Activated T-cell treated with anti-CD3 and anti-CD28 coated beads, Interleukin-2, amount 50 U/mL, for 48 hours (primary cell): ENCODE measurements at places on chromosomes 16 and 17.

GRCh38 chr16:71929048-71929447 is 33.7 kb downstream of the IST1 start:
- DNase-seq: no peak

DNA sequence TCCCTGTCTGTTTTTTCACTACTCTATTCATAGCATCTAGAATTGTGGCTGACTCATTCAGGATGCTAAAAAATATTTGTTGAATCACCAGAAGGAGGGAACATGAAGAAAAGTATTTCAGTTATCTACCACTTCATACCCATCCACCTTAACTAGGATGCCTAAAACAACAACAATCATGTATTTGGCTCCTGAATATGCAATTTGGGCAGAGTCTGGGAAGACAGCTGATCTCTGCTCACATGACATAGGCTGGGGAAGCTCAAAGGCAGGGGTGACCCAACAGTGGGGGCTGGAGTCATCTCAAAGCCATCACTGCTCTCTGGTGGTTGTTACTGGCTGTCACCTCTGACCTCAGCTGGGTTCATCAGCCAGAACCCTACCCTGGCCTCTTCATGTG is 80.1 kb upstream of the RPL38 start:
- no peak for DNase-seq

- no peak for DNase-seq
Observed at GRCh38 chr16:88968589-88969280, 8.3 kb downstream of the CBFA2T3 start.

DNA sequence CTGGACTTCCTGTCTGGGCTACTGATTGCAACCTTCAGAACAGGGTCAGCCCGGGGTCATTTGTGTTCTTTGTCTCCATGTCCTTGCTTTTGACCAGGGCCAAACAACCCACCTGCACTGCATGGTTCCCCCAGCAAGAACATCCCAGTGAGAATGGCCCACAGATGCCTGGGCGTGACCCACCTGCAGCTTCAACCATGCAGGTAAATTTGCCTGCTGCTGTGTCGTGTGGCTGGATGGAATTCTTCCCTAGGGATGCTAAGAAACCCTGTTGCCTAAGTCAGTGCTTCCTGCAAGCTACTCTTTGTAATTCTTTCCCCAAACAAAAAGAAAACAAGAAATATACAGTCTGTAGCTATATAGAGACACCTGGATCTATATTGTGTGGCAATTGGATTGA is 12.5 kb downstream of the CDH13 start:
- DNase-seq: no peak

DNA sequence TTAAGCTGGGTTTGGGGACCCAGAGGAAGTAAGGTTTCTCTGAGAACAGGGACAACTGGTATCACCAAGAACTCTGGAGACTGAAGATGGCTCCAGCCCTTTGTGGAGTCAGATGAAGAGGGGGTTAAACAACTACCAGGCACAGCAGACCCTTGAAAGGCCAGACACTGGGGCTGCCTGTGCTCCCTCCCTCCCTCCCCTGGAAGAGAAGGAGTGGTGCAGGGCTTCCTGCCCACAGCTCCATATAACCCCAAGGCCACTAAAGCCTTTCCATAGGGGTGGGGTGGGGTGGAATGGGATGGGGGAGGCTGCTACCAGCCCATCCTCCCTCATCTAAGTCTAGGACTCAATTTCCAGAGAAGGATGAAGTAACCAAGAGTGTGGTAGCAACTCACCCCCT is 66.7 kb downstream of the CCDC182 start:
- DNase-seq: peak; percentile 14

- no peak for DNase-seq
Observed at GRCh38 chr16:73031155-73031866, 16.6 kb downstream of the ZFHX3 start.

DNA sequence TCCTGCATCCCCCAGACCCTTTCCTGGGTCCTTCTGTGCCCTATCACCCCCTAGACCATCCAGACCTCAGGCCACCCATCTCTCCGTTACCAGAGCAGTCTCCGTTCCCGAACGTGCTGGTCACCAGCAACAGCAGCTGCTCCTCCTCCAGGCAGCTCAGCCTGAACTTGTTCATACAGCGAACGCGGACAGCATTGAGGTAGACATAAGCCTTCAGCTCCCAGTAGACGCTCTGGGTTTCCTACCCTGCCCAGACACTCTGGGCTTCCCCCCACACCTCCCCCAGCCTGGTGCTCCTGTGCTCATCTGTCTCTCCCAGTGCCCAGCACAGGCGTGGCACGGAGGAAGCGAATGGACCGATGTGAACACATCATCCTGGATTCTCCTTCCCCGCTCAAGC is 41.6 kb upstream of the RNFT1 start:
- no peak for DNase-seq

- DNase-seq: no peak
Observed at GRCh38 chr17:67481808-67482207, 104.7 kb downstream of the PITPNC1 start.

GRCh38 chr16:28867241-28867640 is 3.6 kb downstream of the SH2B1 start:
- DNase-seq: no peak

DNA sequence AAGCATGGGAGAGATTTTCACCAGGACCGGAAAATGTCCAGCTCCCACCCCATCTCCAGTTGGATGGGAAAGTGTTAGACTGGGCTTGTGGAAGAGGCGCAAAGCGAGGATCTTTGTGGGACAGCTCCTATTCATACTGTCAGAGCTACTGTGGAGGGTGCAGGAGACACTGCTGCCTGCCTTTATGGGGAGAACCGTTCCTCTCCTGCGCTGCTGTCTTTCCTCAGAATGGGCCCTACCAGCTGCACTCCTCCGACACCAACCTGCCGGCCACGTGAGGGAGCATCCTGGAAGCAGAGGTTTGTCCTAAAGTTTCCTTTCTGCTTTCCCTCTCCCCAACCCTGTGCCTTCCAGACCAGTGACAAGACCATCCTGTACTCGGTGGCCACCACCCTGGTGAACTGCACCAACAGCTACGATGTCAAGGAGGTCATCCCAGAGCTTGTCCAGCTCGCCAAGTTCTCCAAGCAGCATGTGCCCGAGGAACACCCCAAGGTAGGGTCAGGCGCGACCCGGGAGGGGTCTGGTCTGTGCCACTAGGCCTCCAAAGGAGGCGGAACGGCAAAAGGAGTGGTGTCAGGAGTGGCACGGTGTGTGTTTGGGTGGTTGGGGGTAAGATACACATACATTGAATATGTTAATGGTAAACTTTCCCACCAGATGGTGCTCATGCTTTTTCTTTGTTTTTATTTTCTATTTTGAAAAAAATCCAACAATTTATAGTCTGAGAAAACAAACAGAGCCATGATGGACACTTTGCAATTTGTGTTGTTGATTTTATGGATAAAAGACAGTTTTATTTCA is 23.0 kb downstream of the SLC35G3 start:
- no peak for DNase-seq

- no peak for DNase-seq
Observed at GRCh38 chr16:27670071-27670810, 120.3 kb downstream of the KATNIP start.
